Bronchial epithelial cell (primary cell): ENCODE measurements at places on chromosomes 3 and 15. TPM values are rescaled to one million over a fixed set of nuclear protein-coding genes. Genes with fewer than 3 reads are reported as not detected.

MASP1 gene
- total RNA-seq, result 0.13 and 3.9 TPM in 2 replicates

DNA sequence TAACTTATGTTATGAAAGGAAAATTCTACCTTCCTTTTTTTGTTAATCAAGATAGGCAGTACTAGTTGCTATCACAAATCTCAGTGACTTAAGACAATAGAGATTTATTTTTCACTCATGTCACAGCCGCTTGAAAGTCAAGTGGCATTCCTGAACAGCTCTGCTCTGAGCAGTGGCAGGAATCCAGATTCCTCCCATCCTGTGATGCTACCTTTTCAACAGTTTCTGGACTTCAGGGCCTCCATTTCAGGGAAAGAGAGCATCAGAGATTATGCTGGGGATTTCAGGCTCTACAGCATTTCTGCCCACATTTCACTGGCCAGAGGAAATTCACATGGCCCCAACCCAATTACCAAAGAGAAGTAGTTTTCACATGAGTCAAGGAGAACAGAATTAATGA is 83.4 kb downstream of the IL1RAP start:
- DNase-seq, result no peak

BLM gene
- 0.26 TPM in 2 replicates for total RNA-seq

ZNF619 gene
- total RNA-seq, result 5.3 and 5.6 TPM in 2 replicates
